WTC11 (cell line): ENCODE measurements at places on chromosomes 2 and 18.

- no peak for DNase-seq
Measured at GRCh38 chr2:242035858-242036652, 166.5 kb downstream of the RTP5 start.

DNA sequence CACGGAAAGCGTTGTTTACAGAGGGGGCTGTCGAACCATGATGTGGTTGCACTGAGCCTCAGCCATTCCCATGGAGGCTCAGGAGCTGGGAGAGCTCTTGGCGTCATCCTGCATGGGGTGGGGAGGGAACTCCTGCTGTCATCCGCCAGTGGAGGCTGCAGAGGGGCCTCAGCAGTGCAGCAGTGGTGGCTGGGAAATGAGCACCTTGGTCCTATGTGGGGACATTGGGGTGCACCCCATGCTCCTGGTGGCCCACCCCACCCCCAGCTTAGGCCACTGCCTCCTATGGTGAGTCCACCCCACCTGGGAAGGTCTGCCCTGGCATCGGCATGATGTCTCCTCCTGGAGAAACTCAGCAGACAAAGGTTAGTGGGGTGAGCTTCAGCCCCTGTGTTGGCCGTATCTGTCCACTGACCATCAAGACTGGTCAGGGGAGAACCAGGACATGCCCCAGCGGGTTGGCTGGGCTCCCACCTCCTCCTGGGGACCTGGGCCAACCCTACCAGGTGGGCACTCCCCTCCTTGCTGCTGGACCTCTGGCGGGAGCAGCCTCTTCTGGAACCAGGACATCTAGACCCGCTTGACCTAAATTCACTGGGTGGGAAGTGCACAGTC, 67.8 kb upstream of the HDAC4 start:
- no peak for DNase-seq

- DNase-seq = no peak
Measured at GRCh38 chr2:162086904-162087303, 12.9 kb upstream of the DPP4 start.

- DNase-seq = no peak
Measured at GRCh38 chr2:105954891-105955290, 210.2 kb downstream of the NCK2 start.

DNA sequence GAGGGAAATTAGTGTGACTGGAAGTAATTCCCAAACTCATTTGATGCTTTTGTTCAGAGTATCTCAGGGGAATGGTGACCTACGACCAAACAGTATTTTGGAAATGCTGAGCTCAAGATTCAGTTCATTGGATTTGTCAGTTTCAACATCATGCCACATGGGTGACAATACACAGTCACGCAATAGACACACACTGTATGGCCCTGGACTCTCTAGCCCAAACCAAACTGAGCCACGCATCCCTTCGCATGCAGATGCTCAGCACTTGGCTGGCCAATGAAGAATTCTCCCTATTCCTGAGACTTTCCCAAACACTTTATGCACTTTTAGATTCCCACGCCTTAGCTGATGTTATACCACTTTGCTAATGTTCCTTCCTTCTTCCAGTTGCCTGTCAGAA, 10.0 kb downstream of the PDE1A start:
- no peak for DNase-seq

- no peak for DNase-seq
Measured at GRCh38 chr2:98269274-98269673, 77.0 kb upstream of the CNGA3 start.

DNA sequence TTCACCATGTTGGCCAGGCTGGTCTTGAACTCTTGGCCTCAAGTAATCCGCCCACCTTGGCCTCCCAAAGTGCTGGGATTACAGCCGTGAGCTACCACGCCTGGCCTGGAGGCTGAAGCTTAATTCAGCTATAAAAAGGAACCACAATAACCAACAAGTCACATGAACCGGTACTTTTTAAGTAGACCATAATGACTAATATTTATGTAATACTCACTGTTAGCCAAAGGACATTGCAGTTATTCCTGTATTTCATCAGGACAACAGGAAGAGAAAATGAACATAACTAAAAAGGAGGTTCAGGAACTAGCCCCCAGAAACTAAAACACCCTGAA, 49.0 kb upstream of the TMEM87B start:
- DNase-seq = no peak

GRCh38 chr2:241534701-241535375, 23.7 kb upstream of the BOK start:
- no peak for DNase-seq

- DNase-seq = no peak
Measured at GRCh38 chr18:54672846-54673475, 81.9 kb downstream of the DYNAP start.

- no peak for DNase-seq
Measured at GRCh38 chr2:8346706-8347430, 335.0 kb upstream of the ID2 start.

GRCh38 chr2:63484901-63485300, 103.4 kb downstream of the WDPCP start:
- DNase-seq = no peak

GRCh38 chr2:193303464-193303863, 1108.7 kb upstream of the TMEFF2 start:
- DNase-seq = no peak

- DNase-seq = no peak
Measured at GRCh38 chr2:29223851-29224692, 108.9 kb downstream of the CLIP4 start.

- DNase-seq = no peak
Measured at GRCh38 chr2:21008014-21008789, 35.7 kb downstream of the APOB start.

DNA sequence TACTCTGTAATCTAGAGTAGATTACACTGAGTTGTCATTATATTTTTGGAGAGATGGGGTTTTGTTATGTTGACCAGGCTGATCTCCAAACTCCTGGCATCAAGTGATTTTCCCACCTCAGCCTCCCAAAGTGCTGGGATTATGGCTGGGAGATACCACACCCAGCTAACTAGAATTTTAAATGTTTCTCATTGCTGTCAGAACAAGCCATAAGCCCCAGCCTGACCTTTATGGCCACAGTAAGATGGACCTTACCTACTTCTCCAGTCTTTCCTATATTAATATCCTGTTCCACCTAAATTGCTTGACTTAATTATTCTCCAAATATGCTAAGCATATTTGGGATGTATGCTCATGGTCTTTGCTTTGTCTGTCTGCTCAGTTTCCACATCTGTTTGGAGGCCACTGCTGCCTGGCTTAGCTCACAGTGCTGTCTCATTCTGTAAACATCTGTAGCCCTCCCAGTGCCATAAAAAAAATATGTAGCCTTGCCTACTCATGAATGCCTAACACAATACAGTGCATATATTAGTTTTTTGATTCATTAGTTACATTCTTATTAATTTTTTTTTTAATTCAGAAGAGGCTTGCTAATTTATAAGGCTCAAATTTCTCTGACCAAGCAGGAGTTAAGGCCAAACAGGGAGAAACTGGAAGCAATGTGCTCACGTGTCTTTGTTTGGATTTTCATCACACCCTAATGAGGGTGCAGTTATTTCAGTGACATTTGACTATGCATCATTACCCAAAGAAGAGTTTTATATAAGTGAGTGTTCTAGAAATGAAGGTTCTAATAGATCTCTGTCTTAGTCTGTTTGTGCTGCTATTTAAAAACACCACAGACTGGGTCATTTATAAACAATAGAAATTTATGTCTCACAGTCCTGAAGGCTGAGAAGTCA, 45.3 kb upstream of the PSME4 start:
- DNase-seq = no peak

GRCh38 chr18:38307914-38308313, 742.3 kb upstream of the CELF4 start:
- no peak for DNase-seq
